Motor neuron (in vitro differentiated cells): ENCODE measurements at places on chromosomes 3 and 15. TPM values are rescaled to one million over a fixed set of nuclear protein-coding genes. Genes with fewer than 3 reads are reported as not detected.
A peak's percentile ranks its signal among the peaks of the same experiment; 100 is the strongest.

Gene CEMIP
- 0.27 and 0.33 TPM in 2 replicates for total RNA-seq

GRCh38 chr15:33071451-33071850 lies 123.1 kb downstream of the FMN1 start:
- no peak for ATAC-seq

GRCh38 chr3:65995515-65995914 lies 43.2 kb downstream of the MAGI1 start:
- no peak for ATAC-seq

Gene SKOR1
- 0.22 and 0.77 TPM in 2 replicates for total RNA-seq

Gene PATL2
- 0.21 and 0.37 TPM in 2 replicates for total RNA-seq

DNA sequence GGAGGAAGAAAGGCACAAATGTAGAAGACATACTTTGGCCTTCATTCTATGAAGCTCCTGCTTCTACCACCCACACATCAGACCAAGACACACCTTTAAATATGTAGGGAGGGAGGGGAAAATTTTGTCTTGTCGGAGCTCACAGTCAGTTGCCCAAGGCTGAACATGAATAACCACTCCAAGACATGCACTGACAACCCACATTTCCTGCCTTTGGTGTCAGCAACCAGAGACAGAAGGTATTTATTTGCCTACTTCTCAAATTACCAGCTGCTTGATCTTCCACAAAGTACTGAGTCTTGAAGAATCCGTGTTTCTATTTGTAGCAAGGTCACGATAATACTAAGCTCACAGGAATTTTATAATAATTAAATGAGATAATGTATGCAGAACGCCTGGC lies 169.7 kb downstream of the KCNMB2 start:
- peak; percentile 46 for ATAC-seq

DNA sequence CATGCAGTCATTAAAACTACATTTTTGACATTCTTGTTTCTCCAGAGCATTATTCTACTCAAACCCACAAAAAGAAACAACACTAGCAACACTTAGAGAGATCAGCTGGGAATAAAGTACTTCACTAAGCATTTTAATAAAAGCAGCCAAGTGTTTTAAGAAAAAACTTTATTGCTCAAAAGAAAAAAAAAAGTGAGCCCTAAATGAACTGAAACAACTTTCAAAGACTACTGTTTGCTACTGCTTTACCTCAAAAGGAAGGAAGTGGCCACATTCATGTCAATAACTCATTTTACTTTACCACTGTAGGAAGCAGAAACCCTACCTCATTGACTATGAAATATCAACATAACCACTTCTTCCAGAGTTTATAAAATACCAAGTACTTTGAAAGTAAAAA lies 91.3 kb downstream of the UACA start:
- ATAC-seq: no peak

- peak; percentile 47 for ATAC-seq
Observed at GRCh38 chr15:44711743-44712345, 527 bp downstream of the B2M start.

- ATAC-seq: no peak
Observed at GRCh38 chr3:42693530-42693930, 8.2 kb downstream of the KLHL40 start.

Gene IQGAP1
- total RNA-seq: 59.6 and 62.4 TPM in 2 replicates

DNA sequence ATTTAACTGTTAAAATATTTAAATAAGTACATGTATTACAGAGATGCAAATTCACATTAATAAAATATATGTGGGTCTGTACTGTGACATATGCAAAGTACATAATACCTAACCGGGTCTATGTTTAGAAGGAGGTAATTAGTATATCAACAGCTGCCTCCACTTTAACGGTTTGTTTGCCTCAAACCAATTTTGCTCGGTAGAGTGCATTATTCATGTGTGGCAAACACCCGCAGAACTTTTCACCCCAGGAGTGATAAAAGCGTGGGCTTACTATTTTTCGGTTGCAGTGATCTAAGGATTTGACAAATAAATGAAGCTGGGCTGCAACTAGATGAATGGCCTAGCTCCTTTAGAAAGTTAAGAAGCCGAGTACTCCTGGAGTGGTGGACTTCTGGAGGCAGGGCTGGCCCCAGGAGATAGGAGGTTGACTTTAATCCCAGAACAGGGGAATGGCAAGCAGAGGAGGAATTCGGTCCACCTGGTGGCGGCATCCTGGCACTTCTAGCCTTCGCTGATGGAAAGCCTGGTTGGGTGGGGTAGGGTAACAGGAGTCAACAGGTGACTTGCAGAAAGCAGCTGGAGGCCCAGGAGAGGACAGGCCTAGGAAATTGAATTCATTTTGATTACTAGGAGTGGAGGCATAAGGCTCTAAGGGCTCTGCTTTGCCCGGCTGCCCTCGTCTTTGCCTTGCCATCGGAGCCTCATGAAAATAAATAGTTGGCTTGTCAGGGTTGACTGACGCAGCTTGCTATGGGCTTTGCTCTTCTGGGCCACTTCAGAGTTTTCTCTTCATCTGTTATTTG lies 2.4 kb downstream of the SLCO3A1 start:
- ATAC-seq: no peak

GRCh38 chr3:158140396-158140795 lies 30.5 kb downstream of the RSRC1 start:
- no peak for ATAC-seq

Gene GOLGA6A
- total RNA-seq: 2.2 and 3.7 TPM in 2 replicates

Gene CCR3
- total RNA-seq: 0.27 and 0.62 TPM in 2 replicates

Gene STAC
- 14.6 and 16.6 TPM in 2 replicates for total RNA-seq

- ATAC-seq: peak; percentile 73
Observed at GRCh38 chr3:157268026-157268425, 108.1 kb upstream of the CCNL1 start.

GRCh38 chr3:170962411-170962810 lies 54.0 kb upstream of the EIF5A2 start:
- ATAC-seq: no peak

DNA sequence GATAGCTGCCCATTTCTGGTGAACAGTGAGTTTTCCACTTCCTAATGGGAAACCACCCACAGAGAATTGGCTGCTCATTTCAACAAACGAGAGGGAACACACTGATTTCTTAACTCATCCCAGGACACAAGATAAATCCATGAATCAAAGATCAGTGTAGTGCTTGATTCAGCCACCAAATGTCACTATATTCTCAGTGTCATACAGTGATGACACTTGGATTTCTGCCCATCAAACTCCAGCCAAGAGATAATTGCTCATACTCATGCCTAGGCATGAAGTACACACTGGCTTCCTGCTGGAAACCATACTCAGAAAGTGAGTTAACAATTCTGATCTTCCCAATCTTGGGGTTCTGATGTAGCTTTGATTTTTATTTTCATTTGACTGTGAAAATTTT lies 35.4 kb upstream of the GRM7 start:
- ATAC-seq: no peak

GRCh38 chr15:51053571-51053970 lies 41.1 kb downstream of the TNFAIP8L3 start:
- no peak for ATAC-seq

DNA sequence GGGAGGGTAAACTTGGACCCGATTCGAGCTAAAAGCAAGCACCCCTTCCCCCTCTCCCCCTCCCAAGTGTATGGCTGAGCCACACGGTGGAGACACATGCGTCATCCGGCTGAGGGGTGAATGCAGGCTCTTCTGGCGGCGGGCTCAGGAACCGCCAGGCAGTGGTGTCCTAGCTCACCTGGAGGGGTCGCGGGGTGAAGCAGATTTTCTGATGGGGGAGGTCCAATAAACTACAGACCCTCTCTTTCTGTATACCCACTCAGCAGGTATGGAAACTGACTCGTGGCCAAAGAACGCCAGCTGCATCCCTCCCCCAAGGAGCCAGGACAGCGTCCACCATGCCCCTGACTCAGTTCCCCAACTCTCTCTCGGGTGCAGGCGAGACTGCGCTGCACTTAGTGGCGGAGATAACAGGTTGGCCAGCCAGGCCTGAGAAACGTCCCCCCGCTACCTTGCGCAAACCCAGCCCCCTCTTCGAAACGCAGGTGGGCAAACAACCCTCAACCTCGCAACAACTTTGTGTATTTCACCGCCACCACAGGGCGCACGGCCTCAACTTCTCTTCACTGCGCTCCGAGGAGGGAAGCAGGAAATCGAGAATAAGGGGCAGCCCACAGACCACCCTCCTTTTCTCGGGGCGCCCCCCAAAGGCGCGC lies 1.3 kb downstream of the MAGI1 start:
- no peak for ATAC-seq

DNA sequence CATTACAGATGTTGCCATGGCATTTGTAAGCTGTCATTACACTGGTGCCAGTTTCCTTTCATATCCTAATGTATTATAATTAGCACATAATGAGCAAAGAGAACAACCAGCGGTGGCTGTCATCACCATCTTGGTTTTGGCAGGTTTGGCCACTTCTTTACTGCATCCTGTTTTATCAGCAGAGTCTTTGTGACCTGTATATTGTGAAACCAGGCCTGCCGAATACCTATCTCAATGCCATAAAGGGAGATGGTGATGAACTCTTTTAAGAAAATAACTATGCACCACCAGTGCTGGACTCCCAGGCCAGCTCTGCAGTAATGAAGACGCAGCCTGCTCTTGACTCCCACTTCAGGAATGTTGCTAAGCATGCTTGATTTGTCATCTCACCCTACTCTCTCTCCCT lies 458.1 kb upstream of the NR2F2 start:
- no peak for ATAC-seq

GRCh38 chr15:97728791-97729190 lies 231.7 kb upstream of the ARRDC4 start:
- ATAC-seq: peak; percentile 91

Gene CELF6
- 10.0 and 12.0 TPM in 2 replicates for total RNA-seq

GRCh38 chr3:141421186-141421585 lies 52.9 kb downstream of the ZBTB38 start:
- no peak for ATAC-seq

DNA sequence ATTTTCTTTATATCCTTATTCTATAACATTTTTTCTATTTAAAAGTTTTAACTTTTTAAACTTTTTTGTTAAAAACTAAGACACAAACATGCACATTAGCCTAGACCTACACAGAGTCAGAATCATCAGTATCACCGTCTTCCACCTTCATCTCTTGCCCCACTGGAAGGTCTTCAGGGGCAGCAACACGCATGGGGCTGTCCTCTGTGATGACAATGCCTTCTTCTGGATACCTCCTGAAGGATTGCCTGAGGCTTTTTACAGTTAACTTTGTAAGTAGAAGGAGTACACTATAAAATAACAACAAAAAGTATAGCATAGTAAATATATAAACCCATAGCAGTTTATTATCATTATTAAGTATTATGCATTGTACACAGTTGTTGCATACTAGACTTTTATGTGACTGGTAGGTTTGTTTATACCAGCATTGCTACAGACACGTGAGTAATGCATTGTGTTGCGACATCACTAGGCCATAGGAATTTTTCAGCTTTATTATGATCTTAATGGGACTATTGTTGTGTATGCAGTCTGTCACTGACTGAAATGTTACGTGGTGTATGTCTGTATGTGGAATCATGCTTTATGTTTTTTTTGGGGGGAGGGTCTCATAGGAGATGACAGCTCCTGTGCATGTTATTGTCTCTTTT lies 18.2 kb downstream of the ATP1B3 start:
- ATAC-seq: peak; percentile 13

DNA sequence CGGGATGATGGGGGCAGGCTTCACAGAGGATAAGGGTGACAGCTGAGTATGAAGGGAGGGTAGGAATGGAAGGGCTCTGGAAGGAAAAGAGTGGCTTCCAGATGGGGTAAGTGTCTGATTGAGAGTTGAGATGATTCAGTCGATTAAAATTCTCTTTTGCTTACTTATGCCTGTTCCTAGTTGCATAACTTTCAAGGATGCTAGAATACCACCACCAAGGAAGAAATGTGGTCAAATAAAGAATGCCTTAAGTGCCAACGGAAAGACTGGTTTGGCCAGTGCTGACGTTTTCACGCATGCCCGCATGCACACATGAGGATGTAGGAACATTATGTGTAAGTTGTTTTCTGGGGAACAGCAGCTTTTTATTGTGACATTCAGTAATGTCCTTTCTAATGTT lies 263.4 kb upstream of the WNT5A start:
- no peak for ATAC-seq

- ATAC-seq: no peak
Observed at GRCh38 chr3:111080413-111080812, 8.8 kb downstream of the NECTIN3 start.

GRCh38 chr3:66115858-66116654 lies 77.3 kb upstream of the MAGI1 start:
- ATAC-seq: peak; percentile 32

DNA sequence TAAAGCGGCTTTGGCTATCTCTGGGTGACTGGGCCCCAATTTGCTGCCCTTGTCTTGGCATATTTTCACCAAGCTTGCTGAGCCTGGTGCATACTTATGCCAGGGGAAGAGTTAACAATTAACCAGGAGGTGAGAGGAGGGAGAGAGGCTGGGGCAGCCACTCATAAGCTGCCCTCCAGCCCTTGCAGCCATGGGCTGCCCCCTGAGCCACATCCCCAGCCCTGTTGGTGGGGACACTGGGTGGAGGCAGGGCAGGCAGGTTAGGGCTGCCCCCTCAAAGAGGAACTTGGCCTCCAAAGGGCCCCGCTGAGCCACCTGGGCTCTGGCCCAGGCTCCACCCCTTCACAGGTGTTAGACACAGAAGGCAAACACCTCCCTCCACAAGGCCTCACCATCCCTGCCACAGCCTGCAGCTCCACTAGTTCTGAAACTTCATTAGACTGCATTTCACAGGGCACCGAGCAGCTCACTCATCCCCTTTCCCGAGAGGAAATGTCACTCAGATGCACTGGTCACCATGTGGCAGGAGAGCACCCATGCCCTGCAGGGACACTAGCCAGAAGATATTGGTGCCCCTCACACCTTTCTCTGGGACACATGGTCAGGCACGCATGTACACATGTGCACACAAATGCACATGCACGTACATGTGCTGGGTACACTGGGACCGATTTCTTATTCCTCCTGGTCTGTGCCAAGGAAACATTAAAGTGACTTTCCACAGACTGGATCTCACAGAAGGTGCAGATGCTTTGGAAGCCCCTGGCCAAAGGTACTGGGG lies 20.2 kb downstream of the AMOTL2 start:
- ATAC-seq: no peak

GRCh38 chr3:98734306-98734705 lies 28.8 kb upstream of the ST3GAL6 start:
- ATAC-seq: no peak

GRCh38 chr3:40071683-40072238 lies 237.7 kb upstream of the EIF1B start:
- no peak for ATAC-seq

DNA sequence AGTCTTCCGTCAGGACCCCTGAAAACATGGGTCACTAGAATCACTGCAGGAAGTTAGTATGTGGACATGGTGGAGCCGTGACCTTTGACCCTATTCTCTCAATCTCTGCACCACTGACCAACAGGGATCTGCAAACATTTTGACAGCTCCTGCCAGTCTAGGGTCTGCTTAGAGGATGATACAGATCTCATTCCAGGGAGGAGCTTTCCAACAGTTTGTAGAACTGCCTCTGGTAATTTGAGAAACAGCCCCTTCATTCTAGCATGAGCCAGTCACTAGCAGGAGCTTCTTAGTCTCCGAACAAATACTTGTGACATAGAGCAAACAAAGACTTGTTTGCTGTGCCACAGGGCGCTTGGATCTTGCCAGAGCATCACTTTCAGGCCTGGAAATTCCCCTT lies 270.3 kb upstream of the CFAP20DC start:
- ATAC-seq: no peak
